Urinary bladder (tissue), 4 donors: ENCODE measurements at places on chromosomes 6 and 20. TPM values are rescaled to one million over a fixed set of nuclear protein-coding genes. Genes with fewer than 3 reads are reported as not detected.

DNA sequence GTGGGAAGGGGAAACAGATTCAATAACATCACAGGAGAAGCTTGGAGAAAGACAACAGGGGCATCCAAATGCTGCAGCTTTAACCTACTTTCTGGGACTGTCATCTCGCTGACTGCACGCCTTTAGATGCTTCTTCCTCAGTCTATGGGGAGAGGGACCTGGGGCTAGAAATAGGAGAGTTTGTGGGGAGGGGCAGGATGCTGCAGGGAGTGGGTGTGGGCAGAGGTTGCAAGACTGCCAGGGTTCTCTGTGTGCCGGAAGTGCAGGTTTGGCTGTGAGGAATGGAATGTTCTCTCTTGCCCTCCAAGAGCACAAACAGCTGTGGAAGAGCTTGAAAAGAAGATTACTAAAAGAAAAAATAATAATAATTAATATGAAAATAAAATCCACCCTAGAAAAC is 93.2 kb downstream of the FOXO3 start:
- DNase-seq = no peak

DNA sequence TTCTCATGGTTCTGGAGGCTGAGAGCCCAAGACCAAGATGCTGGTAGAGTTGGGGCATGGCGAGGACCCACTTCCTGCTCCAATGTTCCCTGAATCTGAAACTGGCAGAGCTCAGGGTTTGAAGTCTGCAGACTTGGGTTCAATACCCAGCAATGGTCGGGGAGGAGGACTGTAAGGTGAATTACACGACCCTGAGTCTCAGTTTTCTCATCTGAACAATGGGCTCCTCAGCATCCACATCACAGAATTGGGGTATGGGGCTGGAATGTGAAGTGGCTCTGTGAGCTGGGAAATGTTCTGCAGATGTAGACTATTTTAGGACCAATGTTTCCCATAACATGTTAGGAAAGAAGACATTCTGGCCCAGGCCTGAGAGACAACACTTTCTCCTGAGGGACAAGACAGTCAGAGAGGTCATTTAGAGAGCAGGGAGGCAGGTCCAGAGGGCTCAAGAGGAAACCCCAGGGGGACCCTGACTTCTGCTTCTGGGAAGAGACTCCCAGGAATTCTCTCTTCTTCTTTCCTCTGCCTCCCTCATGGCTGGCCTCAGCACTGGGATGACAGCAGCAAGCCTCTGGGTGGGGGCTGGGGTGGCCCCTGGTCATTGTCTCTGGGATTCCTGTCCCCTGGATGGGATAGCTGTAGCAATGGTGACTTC is 141.3 kb upstream of the PMEPA1 start:
- DNase-seq = no peak

DNA sequence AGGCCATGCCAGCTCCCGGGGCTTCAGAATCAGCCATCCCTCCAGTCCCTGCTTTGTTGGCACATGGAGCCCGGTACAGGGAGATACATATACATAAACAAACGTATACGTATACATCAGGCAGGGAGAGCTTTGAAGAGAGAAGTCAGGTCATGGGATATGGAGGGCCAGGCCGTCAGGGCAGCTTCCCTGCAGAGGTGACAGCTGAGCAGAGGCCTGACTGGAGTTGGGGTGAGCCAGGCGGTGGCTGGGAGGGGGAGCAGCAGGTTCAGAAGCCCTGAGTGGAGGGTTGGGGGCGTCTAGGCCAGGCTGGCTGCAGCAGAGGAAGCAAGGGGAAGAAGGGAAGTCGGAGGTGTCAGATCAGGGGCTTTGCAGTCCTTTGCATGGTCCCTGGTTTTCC is 61.7 kb downstream of the STK35 start:
- no peak for DNase-seq

DNA sequence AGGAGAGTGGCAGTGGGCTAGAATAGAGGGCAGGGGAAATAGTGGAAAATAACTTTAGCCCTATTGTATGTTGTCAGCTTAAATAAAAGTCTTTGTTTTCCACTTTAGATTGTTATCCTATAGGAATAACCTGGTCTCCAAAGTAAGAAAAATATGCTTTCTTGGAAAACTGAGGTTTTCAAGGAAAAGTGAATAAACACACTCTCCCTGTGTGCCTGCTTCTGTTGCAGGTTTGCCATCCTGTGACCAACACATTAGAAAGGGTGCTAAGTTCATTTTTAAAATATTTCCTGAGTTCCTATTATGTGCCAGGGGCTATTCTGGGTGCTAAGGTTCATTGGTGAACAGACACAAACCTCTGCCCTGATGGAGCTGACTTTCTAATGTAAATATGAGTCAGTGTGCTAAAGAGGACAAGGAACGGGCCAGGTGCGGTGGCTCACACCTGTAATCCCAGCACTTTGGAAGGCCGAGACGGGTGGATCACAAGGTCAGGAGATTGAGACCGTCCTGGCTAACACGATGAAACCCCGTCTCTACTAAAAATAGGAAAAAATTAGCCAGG is 23.5 kb downstream of the BICRAL start:
- no peak for DNase-seq

DNA sequence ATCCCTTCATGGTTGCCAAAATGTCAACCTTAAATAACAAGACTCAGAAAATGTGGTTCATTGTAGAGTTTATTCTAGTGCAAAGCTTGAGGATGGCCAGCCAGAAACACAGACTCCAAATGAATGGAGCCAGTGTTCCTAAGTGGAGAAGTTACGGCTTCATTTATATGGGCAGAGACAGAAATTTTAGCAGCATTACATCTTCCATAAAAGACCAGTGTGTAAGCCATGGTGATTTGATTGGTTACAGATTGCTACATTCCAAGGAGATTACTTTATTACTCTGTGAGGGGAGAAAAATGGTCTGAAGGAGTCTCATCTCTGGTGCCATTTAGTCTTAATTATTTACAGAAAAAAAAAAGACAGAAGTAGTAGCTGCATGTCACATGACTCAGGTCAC is 97.8 kb downstream of the OTOR start:
- no peak for DNase-seq

GRCh38 chr20:7094438-7094997 is 327.0 kb downstream of the BMP2 start:
- no peak for DNase-seq

- DNase-seq = no peak
These were observed 1.4 kb downstream of the AKIRIN2 start for GRCh38 chr6:87700397-87701343.

- DNase-seq = no peak
These were observed 278.2 kb downstream of the CLIC5 start for GRCh38 chr6:45737331-45738056.

FABP7 gene
- 0.63 TPM for total RNA-seq

ULBP1 gene
- total RNA-seq = 0.16 TPM

ADAM33 gene
- 88.2 TPM for total RNA-seq

PCSK2 gene
- total RNA-seq = 1.5 TPM

BHLHE23 gene
- 0.26 TPM for total RNA-seq

ADAT2 gene
- 6.9 TPM for total RNA-seq

CLPSL1 gene
- total RNA-seq = not detected

WFDC10B gene
- not detected for total RNA-seq

TGM3 gene
- total RNA-seq = not detected

EYA2 gene
- 2.2 TPM for total RNA-seq
